Uterus (tissue), 4 donors: ENCODE measurements at places on chromosomes 5 and 9. TPM values are rescaled to one million over a fixed set of nuclear protein-coding genes. Genes with fewer than 3 reads are reported as not detected.

GRCh38 chr9:35423499-35423898 is 66.4 kb upstream of the RUSC2 start:
- no peak for DNase-seq

DNA sequence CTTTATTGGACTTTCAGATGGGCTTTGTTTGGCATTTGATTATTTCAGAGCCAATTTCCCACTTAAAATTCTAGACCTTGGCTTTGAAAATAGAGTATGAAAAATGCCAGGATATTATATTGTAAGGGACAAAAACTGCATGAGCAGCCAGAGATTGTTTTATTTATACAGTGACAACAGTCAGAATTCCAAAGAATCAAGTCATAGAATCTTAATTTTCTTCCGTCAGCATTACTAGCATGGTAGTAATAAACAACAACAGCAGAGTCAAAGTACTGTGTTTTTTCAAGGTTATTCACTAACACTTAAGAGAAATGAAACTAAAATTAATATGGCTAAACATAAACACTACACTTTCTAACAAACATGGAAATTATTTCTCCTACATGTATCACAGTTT is 52.2 kb downstream of the MLLT3 start:
- DNase-seq = no peak

DNA sequence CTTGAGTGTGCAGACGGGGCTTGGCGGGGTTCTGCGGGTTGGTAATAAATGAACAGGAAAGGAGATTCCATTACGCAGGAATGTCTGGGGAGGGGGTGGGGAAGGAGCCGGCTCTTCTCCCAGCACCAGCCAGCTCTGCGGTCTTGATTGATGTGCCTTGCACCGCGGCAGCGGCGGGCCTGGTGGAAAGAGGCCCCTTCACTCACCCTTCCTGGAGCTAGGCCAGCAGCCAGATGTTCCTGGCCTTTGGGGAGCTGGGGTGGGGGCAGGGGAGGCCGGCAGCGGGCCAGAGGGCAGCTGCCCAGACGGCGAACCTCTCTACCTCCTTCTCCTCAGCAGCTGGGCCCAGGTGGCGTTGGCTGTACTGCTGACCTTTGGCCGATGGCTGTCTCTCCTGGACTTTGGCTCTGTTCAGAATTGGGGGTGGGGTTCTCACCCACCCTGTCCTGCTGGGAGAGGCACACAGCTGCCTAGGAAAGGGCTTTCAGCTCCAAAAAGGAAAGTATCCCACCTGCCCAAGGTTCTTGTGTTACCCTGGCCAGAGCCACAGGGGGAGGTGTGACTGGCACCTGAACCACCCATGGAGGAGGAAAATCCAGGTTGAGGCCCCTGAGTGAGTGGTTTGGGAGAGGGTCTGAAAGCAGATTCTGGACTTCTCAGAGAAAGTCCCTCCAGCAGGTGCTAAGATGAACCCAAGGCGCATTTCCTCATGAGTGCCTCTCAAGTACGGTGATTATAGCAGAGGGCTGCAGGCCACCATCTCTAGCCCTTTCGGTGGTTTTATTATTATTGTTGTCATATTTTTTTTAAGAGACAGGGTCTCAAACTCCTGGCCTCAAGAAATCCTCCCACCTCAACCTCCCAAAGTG is 58.0 kb upstream of the SYNPO start:
- DNase-seq = peak; percentile 66

DNA sequence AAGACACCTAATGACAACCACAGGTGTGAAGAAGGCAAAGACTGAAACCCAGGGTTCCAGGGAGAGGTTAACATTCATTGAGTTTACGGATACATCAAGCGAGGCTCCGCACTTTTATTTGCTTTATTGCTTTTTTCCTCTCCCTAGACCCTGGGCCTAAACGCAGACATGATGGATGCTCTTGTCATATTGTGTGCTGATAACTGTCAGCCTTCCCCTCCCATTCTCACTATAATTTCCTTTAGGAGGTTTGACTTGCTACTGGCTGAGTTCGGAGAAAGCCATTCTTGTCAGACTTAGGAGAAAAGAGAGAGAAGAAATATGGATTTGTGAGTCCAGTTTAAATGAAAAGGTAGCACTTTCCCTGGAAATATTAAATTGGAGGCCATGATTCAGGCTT is 471.6 kb downstream of the DNAH5 start:
- no peak for DNase-seq

DNA sequence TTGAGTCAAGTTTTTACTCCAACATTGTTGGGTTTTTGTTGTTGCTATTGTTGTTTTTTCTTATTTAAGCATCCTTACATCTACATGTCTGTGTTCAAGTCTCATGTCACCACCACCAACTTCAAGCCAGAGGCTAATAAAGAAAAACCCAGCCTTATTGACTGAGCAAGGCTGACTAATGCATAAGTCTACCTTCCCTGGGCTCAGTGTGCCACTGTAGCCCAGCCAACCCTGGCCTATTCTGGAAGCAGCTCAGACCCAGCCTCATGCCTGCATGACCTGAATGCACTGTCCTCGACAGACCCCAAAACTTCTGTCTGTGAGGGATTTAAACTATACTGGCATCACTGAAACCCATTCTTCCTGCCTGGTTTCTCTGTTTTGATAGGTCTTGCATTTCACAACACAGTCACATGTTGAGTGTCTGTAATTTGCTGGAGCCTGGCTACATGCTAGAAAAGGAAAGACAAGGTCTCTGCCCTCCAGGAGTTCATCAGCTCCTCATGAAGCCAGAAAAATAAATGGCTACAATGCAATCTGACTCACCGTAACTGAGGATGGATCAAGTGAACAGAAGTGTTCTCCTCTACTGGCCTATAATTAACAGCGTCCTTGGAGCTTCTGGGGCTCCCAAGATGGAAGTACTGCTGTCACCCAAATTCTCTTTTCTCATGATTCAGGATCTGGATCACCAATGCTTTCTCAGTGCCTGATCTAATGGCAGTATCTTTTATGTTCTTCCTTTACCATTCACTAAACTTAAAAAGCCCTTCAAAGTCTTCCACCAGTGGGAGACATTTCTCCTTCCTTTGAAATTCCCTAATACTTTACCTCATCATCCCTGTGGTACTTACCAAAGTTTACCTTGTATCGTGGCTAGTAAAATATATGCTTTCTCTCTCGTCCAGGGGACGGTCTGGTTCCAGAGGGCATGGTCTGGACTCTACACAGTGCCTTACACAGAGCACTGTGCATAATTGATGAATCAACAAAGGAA is 103.9 kb upstream of the IFNE start:
- DNase-seq = no peak

DNA sequence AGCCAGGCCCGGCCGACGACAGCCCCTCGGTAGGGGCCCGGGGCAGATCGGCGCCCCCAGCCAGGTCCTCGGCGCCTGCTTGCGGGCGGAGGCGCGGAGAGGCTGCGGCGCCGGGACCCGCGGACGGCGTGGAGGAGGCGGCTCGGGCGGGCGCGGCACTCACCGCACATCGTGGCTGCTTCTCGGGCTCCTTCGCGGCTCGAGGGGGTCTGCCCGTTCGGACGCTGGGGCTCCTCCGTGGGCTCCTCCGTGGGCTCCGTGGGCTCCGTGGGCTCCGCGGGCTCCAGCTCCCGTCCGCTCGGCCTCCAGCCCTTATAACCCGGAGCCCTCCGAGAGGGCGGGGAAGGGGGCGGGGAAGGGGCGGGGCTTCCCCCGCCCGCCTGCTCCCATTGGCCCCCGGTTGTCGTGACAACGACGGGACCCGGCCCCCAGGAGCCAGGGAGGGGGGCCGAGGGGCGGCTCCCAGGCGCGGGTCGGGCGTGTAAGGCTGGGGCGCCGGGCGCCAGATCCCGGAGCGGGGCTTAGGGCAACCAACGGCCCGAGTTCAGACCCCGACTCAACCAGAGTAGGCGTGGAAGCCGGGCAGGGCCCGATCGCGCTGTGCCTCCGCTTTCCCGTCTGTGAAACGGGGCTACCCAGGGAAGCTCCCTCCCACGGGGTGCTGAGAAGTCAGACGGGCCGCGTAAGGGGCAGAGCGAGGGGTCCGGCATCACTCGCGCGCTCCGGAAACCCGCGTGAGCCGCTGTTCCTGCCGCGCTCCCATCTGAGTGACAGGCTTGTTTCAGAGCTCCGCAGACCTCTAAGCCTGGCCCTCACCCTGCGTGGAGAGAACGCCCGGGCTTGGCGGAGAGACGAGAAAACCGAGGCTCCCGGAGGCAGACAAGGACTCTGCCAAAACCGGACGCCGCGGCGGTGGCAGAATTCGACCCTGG is at the start of gene GFPT2:
Gene GFPT2 (minus strand): TSS at position 289 of the 932 bp plus-strand sequence. CDS start 119 bp downstream, at position 170.
- peak; percentile 92 for DNase-seq

Gene AHRR
- 9.1 TPM for total RNA-seq

Gene OLFML2A
- 60.9 TPM for total RNA-seq

Gene ELOVL7
- total RNA-seq = 1.3 TPM
